ENCODE measurements at places on chromosomes 2 and 18.

DNA sequence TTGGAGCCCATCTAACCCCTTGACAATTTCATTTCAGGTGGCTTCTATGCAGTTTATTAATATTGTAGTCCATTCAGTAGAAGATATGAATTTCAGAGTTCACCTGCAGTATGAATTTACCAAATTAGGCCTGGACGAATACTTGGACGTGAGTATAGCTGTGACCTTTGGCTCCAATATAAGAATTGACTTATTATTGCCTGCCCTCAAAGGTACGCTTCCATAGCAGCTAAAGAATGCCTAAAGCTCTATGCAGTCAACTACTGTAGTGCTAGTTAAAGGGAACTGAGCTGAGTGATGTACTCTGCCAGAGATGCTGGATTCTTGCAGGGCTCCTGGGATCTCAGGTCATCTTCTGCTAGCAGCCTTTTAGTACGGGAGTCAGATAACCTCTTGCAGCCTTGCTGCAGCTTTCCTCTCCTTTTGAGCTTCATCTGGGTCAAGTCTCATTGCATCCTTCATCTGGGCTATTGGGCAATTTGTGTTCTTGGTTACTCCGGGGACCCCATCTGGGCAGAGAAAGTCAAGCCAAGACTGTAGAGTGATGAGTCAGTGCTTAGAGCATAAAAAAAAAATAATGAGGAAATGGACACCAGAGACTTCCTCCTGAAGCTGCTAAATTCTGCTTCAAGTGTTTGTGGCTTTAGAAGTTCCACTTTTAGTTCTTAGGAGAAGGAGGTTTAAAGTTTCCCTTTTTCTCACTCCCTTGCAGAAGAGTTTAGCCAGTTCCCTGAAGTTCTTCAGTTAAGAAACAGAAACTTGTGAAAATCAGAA is 105.6 kb downstream of the PRPF40A start:
- no peak for DNase-seq

- no peak for DNase-seq
These were observed 94.6 kb upstream of the SCG2 start for GRCh38 chr2:223696719-223697118.

- DNase-seq = no peak
These were observed 247.4 kb upstream of the ST6GAL2 start for GRCh38 chr2:107133412-107133811.

- DNase-seq = no peak
These were observed 828.0 kb downstream of the SLC4A3 start for GRCh38 chr2:220455351-220455990.

GRCh38 chr2:175640655-175641054 is 361.4 kb downstream of the LNPK start:
- DNase-seq = no peak

- DNase-seq = no peak
These were observed 154.0 kb downstream of the MAIP1 start for GRCh38 chr2:200109421-200109820.

DNA sequence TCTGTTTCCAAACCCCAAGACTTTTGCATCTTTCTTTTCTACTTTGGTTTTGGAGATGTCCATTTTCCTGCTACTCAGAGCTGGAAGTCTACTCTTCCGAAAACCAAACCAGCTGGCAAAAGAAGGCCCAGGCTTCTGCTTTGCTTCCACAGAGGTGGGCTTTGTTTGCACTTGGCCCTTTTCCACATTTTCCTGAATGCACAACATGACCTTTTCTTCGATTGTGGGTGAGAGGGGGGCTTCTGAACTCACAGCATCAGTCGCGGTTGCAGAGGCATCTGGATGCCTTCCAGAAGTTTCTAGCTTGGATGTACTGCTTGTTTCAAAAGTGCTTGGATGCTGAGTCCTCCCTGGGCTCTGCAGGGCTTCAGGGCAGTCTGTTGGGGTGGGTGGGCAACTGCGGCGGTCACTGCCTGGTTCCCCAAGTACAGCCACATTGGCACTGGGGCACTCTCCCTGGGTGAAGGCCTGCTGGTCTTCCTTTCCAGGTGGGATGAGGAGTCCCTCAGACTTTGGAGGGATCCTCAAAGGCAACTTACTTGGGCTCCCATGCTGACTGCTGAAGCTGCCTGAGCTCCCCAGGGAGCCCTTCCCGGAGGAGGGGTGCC is 112.3 kb upstream of the LYPD1 start:
- peak; percentile 2 for DNase-seq
